ENCODE measurements at places on chromosomes 11 and 22.

GRCh38 chr11:114316980-114317786 lies 21.0 kb downstream of the NNMT start:
- DNase-seq: peak; percentile 42

DNA sequence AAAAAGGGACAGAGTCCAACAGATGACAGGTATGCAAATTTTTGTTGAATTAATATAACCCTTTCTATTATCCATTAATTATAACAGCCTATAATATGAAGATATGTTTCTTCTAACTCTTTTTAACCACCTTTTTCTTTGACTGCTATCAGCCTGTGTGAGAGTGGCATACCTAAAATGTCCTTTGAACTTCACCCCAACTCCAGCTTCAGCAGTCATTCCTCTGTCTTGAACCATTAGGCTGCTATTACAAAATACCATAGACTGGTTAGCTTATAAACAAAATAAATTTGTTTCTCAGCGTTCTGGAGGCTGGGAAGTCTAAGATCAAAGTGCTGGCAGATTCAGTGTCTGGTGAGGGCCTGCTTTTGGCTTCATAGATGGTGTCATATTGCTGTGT lies 564.6 kb upstream of the FAT3 start:
- no peak for DNase-seq

- no peak for DNase-seq
Observed at GRCh38 chr11:23211221-23211620, 350.9 kb upstream of the CCDC179 start.

DNA sequence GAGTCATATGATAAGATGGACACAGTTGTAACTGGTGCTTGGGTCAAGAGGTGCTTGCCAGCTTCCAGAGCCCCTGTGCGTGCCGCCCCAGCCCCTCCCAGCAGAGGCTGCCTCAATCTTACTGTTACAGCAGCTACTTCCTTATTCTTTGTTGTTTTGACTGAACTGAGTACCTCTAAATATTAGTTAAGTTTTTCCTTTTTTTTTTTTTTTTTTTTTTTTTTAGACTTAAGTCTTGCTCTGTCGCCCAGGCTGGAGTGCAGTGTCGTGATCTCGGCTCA lies 8.8 kb downstream of the ZBED4 start:
- DNase-seq: no peak

DNA sequence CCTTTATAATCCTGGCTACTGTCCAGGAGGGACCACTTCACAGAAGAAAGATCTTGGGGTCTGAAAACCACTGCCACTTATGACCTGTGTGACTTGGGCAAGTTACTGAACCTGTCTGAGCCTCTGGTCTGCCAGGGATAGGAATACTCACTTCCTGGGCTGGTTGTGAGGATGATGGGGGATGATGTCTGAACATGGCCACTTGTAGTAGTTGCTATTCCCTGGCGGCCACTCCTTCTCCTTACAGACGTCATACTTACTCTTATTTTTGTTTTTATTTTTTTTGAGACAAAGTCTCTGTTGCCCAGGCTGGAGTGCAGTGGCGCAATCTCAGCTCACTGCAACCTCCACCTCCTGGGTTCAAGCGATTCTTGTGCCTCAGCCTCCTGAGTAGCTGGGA lies 26.1 kb downstream of the CD82 start:
- DNase-seq: no peak

- no peak for DNase-seq
Observed at GRCh38 chr22:45550416-45550815, 47.7 kb downstream of the FBLN1 start.

- no peak for DNase-seq
Observed at GRCh38 chr22:45757068-45757467, 85.4 kb downstream of the ATXN10 start.

DNA sequence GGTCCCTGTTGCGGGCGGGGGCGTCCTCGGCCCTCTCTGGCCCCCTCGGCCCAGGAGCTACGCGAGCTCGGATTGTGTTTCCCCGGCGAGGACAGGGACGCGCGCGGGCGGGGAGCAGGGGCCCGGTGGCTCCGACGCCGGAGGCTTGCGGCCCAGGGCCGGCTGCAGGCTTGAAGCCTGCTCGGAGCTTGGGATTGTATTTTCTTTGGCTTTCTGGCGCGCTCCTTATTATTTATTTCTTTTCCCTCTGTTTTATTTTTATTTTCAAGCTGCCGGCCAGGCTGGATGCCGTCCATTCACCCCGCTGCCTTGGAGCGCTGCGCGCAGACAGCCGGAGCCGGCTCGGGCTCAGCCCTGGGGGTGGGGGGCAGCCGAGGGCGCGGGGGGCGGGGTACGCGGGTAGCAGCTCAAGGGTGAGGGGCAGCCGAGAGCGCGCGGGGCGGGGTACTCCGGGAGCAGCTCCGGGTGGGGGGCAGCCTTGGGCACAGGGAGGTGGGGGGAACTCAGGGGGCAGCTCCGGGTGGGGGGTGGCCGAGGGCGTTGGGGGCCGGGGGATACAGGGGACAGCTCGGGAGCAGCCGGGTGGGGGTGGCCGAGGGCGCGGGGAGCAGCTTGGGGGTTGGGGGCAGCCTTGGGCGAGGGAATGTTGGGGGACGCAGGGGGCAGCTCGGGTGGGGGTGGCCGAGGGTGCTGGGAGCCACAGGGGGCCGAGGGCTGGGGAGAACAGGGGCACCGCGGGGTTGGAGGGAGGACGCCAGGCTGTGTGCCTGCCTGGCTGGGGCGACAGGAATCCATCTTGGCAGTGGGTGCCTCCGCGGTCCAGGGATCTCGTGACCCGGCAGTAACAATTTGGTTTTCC lies 42.7 kb downstream of the KCNJ1 start:
- DNase-seq: peak; percentile 34

DNA sequence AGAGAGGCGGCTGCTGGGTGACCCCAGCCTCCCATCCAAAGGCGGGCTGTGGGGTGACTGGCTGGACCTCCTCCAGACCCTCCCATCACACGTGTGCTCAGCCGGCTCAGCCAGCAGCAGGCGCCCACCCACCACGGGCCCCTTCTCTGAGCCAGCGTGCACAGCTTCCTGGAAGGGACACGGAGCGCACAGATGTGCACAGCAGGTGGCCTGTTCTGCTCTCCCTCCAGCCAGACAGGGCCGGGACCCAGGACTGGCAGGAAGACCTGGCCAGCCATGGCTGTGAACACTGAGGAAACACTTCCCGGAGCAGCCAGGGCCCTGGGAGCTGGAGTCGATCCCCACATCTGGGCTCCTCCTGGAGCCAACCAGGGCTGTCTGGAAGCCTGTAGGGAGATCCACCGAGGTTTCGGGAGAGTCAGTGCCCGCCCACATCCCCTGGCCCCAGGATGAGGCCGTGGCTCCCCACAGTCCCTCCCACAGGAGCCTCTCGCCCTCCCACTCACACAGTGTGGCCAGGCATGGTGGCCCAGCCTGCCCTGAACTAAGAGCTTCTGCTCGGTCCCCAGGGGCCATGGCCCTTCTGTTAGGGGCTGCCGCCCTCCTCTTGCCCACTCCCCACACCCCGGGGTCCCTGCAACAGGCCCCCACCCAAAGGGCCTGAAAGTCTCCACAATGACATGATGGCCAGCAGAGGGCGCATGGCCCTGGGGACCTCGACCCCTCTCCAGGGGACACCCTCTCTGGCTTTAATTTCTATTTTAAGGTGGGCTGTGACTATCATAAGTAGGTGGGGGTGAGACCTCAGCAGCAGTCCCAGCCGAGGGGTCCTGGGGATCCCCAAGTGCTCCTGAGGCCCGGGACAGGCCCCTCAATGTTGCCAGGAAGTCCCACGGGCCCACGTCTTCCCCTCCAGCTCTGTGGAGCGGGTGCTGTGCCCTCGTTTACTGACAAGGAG lies 90.6 kb upstream of the FGF3 start:
- DNase-seq: peak; percentile 33

DNA sequence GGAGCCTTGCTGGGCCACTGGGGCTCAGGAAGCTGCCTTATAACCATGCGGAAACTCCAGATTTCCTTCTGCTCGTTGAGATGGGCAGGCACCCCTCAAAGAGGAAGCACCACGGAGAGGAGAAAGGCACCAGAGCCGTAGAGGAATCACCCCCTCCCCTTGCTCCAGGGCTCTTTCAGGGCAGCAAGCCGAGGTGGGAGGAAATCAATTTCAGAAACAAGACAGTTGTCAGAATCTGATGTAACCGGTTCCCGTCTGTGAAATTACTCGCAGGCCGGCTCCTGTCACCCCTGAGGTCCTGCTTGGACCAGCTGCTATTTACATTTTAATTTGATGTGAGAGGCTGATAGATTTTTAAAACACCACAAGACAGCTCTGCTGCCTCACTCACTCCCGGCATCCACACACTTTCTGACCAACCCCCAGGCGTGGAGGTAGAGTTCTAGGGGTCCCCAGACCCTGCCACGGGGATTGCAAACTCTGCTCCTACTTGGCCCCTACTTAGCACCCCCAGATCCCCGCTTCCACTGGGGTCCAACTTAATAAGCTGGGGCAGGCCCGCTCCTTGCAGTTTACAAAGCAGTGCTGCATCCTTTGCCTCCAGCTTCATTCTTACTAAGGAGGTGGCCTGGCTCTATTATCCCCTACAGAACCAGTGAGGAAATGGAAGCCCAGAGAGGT lies 162.5 kb downstream of the CEP164 start:
- DNase-seq: no peak

DNA sequence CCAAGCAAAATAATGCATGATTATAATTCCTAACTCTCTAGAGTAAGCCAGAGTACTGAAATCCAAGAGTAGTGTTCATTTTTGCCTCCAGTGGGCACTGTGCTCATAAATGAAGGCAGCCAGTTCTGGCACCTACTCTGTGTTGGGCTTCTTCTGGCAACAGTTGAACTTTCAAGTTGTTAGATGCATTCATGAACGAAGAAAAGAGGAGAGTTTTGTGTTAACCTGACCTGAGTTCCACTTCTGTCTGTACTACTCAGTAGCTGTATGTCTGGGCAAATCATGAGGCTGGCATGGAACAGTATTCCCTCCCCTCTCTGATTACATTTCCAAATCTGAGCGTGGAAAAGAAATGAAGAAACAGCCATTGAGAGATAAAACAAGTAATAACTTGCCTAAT lies 20.3 kb upstream of the TENM4 start:
- DNase-seq: peak; percentile 74

Measured in DMS53 (cell line).